ENCODE measurements at places on chromosomes 3 and 15. TPM values are rescaled to one million over a fixed set of nuclear protein-coding genes. Genes with fewer than 3 reads are reported as not detected.

CCDC54 gene
- not detected for total RNA-seq

TTLL13 gene
- total RNA-seq, result not detected

B3GALNT1 gene
- 21.9 TPM for total RNA-seq

DNA sequence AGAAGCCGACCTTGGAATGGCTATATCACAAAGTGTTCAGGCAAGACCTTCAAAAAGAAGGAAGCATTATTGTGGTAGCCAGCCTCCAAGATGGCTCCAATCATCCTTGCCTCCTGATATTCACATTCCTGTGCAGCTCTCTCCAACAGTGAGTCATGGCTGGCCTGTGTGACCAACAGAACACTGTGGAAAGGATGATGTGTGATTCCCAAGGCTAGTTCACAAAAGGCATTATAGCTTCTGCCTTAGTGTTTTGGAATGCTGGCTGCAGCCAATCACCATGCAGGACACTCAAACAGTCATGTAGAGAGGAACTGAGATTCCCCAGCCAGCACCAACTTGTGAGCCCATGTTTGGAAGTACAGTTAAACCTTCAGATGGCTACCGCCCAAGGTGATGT is 102.6 kb downstream of the EFL1 start:
- DNase-seq, result peak; percentile 95

GRCh38 chr3:36832406-36832805 is 68.1 kb upstream of the DCLK3 start:
- no peak for DNase-seq

DNA sequence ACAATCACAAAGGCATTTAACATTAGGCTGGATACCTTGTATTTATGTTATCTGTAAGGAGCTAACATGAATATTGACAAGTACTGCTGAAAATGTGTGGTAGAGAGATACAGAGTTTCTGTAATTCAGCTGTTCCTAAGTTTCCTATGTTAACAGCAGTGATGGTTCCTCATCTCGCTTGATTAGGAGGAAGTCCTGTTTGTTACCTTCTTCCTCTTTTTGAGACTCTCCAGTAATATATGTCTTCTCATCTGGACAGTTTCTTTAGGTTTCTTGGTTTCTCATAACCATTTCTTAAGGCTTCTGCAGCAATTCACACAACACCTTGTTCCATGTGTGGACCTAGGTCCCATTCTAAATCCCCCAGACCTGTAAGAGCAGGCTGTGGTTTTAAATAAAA is 11.4 kb upstream of the PEX5L start:
- DNase-seq, result no peak

DNA sequence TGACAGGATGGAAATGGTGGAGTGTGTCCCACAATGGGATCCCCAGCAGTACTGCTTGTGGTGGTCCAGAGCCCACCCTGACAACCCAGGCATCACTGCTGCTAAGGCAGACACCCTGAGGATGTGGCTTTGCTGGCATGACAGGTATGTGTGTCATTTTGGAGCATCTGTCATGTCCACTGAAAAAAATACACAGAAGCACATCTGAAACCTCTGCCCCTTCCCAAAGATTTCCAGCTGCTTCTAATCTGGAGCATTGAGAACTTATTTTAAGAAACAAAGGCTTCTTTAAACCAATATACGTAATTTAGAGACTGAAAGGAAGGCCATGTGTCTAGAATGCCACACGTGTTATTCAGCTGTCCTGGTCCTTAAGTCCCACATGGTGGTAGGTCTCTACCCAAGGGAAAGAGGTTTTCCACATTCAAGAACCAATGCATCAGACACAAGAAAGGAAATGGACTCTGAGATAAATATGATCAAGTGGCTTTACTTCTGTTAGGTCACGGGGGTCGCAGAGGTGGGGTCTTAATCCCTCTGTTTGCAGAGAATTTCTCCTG is 88.3 kb downstream of the PDZRN3 start:
- DNase-seq, result no peak

DNA sequence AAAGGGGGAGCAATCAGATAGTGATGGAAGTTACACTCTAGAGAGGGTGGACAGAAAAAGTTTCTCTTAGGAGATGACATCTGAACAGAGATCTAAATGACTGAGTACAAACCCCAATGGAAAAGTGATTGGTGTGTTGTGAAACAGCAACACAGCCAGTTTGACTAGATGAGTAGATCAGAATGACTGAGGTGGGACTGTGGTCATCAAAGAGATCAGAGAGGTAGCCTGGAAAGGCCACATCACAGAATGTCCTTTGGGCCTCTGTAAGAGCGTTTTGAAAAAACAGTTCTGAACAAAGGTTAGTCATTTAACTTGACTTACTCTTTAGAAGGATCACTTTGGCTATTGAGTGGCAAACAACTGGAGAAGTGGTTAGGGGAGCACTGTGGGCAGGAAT is 10.6 kb downstream of the LRRC58 start:
- DNase-seq, result no peak

- DNase-seq, result no peak
These were observed 11.3 kb downstream of the QTRT2 start for GRCh38 chr3:114067804-114068203.

GRCh38 chr3:115363071-115363470 is 216.0 kb upstream of the ZBTB20 start:
- DNase-seq, result peak; percentile 69

DNA sequence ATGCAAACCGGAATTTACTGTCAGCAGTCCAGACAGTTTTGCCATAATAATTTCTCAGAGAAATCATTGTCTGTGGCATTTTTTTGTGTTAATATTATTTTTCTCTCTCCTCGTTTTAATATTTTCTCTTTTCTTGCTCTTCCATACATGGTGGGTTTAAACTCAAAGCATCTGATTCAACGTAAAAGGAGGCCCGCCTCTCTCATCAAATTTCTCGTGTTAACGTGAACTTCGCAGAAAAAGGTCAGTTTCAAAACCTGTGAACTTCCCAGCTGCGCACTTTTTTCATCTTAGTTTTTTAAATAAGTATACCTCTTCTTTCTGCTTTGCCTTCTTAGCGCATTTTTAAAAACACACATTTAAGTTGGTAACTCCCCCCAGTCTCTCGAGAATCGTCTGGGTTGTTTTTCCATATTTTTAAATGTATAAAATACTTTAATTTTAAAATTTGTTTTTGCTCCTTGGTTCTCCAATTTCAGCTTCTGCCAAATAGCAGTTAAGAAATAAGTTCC is 9.1 kb downstream of the SHOX2 start:
- no peak for DNase-seq

GRCh38 chr3:170829546-170830272 is 40.3 kb downstream of the RPL22L1 start:
- no peak for DNase-seq

- DNase-seq, result no peak
These were observed 20.3 kb downstream of the KY start for GRCh38 chr3:134630506-134630905.

- DNase-seq, result no peak
These were observed 245.0 kb downstream of the NTRK3 start for GRCh38 chr15:88011533-88011932.

All from A172 (cell line).